ENCODE measurements at places on chromosomes 2 and 18.

- no peak for DNase-seq
These were observed 5.2 kb upstream of the PLEK start for GRCh38 chr2:68359889-68360288.

GRCh38 chr18:54702686-54703085 lies 111.6 kb downstream of the DYNAP start:
- DNase-seq = no peak

DNA sequence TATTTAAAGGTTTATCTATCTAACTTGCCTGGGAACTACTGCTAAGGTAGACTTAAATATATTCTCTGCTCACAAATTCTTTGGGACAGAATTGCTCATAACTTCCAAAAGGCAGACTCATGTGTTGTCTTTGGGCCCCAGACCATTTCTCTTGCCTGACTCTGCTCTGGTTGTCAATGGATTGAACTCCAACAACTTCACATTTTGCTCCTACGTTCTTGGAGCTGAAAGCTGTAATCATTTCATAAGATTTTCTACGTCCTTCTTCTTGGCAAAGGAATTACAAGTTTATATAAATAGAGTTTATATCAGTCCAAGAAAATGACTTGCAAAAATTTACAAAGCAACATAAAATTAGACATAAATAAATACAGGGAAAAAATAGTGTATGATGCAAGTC lies 32.9 kb upstream of the PPM1B start:
- DNase-seq = no peak

DNA sequence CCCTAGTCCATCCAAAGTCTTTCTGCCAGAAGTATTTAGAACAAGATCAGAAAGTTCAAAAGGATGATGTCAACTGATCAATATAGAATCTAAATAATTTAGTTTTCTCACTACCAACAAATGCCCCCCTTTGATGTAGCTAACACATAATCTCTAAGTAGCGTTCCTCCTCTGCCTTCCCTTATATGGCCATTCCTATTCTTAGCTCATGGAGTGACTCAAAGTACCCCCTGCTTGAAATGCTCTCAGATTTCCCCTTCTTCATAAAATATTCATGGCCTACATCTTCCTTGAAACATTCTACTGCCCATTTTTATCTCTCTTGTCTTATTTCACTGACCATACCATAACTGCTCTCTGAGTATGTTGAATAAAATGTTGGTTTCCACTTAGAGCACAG lies 151.5 kb downstream of the UPP2 start:
- DNase-seq = no peak

DNA sequence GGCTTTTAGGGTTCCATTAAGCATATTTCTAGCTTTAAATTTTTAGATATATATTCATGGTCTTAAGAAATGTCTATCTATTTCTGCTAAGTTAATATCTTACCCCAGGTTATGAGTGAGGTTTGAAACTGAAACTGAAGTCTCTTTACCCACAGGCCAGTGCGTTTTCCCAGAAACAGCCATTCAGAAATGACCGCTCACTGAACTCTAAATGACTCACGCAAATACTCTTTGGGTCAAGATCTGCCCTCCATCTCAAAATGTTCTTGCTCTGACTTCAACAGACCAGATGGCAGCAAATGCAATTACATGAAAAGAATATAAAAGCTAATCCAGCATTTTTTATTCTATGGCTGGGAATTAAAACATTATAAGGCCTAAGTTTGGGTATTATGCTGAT lies 315.2 kb downstream of the TDRD15 start:
- no peak for DNase-seq

GRCh38 chr2:455913-456312 lies 168.0 kb upstream of the ALKAL2 start:
- DNase-seq = no peak

- no peak for DNase-seq
These were observed 17.7 kb downstream of the NFATC1 start for GRCh38 chr18:79413426-79413825.

DNA sequence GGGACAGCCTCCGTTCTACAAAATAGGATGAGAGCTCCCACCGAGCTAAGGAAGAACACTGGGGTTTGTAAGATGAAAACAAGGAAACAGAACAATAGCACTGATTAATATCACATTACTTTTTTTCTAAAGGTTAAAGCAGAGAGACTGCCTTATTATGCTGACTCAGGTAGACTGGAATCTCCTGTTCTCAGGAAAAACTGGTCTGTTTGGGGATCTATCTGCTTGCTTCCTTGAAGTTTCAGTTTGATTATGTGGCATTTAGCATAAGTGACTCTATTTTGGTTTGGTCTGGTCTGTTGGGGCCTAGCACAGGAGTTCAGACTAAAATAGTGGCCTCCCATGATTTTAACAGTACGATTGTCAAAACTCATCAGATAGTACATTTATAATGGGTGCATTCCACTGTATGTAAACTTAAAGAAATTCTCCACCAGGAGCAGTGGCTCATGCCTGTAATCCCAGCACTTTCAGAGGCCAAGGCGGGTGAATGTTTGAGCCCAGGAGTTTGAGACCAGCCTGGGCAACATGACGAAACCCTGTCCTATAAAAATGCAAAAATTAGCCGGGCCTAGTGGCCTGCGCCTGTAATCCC lies 64.1 kb upstream of the NDUFV2 start:
- no peak for DNase-seq

DNA sequence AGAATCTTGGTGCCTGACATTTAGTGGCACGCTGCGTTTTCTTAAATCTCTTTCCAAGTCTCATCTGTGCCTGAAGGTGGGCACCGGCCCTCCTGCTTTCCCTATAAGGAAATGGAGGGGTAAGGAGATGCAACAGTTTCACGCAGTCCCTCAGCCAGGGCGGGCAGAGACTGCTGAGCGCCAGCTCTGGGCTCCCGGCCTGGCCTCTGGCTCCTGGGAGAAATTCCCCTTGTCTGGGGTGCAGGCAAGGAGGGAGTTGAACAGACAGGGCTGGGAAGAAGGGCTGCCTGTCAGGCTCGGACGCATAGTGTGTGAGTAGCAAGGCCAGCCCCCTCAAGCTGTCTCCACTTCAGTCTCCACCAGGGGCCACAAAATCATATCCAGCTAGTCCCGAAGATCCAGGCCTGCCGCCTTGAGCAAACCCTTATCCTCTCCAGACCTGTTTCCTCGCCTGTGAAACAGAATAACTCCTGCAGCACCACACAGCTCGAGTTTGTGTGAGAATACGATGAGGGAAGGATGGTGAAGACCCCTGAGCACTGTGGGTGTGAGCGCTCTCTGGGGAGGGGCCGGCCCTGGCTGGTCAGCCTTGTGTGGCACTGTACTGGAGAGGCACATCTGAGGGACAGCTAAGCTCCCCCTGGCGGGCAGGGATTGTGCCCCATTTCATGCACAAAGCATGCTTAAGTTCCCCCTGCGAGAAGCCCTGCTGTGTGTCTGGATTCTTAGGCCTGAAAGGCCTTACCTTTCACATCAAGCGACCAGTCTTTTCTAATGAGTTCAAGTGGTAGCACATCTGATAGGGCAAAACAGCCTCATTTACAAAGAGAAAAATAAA lies 33.8 kb downstream of the SDC1 start:
- DNase-seq = no peak

Measured in activated CD8-positive, alpha-beta memory T cell treated with anti-CD3 and anti-CD28 coated beads for 1 hour (primary cell).